ENCODE measurements at places on chromosomes 7 and 10. TPM values are rescaled to one million over a fixed set of nuclear protein-coding genes. Genes with fewer than 3 reads are reported as not detected.

- peaks cover 51% of the 10 kb centered on the region for H3K27me3 ChIP-seq
- peak overlapping the region; percentile 45 for H3K4me3 ChIP-seq
- no peaks in the 10 kb centered on the region for H3K36me3 ChIP-seq
- no peaks in the 10 kb centered on the region for H3K4me1 ChIP-seq
Observed at GRCh38 chr7:28957751-28958234, 337 bp downstream of the TRIL start.

The FUOM gene
- 51.8 TPM for total RNA-seq

DNA sequence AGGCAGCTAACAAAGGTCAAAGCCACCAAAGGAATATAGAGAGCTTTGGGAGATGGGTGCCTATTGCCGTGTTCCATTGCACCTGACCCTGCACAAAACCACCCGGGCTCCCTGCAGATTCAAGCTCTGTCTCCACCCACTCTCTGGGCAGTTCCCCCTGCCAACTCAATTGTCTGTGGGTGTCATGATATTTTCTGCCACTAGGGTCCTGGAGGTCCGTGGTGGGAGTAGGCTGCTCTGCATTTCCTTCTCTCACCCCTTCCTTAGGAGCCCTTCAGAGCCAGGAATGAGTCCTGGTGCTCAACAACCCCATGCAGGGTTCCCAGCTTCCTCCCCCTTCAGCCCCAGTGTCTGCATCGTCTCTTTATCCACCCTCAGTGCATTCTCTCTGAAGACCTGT lies 34.1 kb downstream of the PNLIPRP2 start:
- H3K27me3 ChIP-seq: peaks cover 3% of the 10 kb centered on the region
- no peaks in the 10 kb centered on the region for H3K36me3 ChIP-seq
- no peak overlapping the region for H3K27ac ChIP-seq
- no peak overlapping the region for H3K4me3 ChIP-seq
- no peaks in the 10 kb centered on the region for H3K4me1 ChIP-seq
- no peak for DNase-seq

The ELN gene
- total RNA-seq: not detected

GRCh38 chr7:46385662-46386309 lies 464.7 kb upstream of the IGFBP3 start:
- H3K4me1 ChIP-seq: no peaks in the 10 kb centered on the region
- no peaks in the 10 kb centered on the region for H3K27me3 ChIP-seq
- no peaks in the 10 kb centered on the region for H3K36me3 ChIP-seq
- H3K27ac ChIP-seq: no peak overlapping the region
- DNase-seq: no peak
- H3K4me3 ChIP-seq: no peak overlapping the region

The HMX2 gene
- total RNA-seq: not detected

DNA sequence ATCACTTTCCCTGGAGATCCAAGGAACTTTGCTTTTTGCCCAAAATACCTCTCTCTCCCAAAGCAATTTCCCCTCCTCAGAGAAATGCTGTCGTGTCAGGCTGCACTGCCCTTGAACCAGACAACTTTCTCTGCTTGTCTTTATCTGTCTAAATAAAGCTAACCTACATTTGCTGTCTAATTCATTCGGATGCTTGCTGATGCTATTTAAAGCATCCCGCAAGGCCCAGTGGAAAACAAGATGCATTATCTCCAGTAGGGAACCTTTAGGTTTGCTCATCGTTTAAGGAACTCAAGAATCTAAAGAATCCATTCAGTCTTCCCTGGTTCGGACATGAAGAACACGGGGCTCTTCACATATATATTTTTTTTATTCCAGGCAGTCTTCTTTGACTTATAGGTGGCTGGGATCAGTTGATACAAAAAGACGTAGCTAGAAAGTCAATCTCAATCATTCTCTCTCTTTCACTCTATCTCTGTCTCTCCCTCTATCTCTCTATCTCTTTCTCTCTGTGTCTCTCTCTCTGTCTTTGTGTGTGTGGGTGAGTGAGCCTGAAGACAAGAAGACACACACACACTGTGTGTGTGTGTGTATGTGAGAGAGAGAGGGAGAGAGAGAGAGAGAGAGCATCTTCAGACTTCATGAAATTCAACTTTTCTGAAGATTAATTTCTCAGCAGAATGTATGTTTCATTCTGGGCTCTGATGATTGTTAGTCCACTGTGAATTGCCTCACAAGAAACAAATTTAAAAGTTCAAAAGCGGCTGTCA lies 92.8 kb upstream of the MKLN1 start:
- peaks cover 3% of the 10 kb centered on the region for H3K36me3 ChIP-seq
- no peaks in the 10 kb centered on the region for H3K27me3 ChIP-seq
- H3K4me1 ChIP-seq: peaks cover 67% of the 10 kb centered on the region
- no peak for DNase-seq
- H3K4me3 ChIP-seq: peak overlapping the region; percentile 38

- no peaks in the 10 kb centered on the region for H3K27me3 ChIP-seq
- no peaks in the 10 kb centered on the region for H3K36me3 ChIP-seq
- H3K27ac ChIP-seq: no peak overlapping the region
- DNase-seq: no peak
- H3K4me1 ChIP-seq: no peaks in the 10 kb centered on the region
Observed at GRCh38 chr7:49926720-49927119, 153.3 kb downstream of the VWC2 start.

DNA sequence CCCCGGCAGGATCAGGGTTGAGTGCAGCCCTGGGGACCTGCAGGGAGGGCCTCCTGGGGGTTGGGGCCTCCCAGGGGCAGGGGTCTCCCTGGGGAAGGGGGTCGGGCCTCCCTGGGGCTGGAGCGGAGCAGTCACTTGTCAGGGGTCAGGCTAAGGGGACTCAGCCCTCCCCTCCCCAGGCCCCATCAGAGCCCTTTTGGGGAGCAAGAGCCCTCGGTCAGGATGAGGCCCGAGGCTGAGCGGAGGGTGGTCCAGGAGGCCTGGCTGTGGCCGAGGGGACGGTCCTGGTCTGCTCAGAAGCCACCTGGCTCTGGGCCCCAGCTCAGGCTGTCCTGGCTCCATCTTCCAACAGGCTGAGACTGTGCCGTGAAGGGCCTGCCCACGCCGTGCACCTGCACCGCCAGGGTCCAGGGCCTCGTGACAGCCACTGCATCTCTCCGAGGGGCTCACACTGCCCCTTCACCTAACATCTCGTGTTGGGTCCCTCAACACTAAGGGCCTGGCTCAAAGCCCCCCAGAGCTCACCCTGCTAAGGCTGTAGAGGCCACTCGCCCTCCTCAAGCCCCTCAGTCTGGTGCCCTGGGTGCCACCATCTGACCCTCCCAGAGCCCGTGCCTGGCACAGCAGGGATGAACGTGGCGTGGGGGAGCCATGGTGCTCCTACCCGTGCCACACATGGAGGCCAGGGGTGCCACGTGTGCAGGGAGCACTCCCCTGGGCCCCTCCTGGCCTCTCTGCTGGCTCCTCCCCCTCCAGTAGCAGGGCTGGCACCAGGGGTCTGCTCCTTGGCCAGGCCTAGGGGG lies 12.9 kb downstream of the BHLHA15 start:
- H3K27me3 ChIP-seq: no peaks in the 10 kb centered on the region
- H3K4me1 ChIP-seq: peaks cover 3% of the 10 kb centered on the region
- DNase-seq: no peak

GRCh38 chr7:36034020-36034419 lies 119.0 kb upstream of the EEPD1 start:
- no peak for DNase-seq
- no peaks in the 10 kb centered on the region for H3K36me3 ChIP-seq
- no peak overlapping the region for H3K27ac ChIP-seq

The ANLN gene
- total RNA-seq: 23.8 TPM

DNA sequence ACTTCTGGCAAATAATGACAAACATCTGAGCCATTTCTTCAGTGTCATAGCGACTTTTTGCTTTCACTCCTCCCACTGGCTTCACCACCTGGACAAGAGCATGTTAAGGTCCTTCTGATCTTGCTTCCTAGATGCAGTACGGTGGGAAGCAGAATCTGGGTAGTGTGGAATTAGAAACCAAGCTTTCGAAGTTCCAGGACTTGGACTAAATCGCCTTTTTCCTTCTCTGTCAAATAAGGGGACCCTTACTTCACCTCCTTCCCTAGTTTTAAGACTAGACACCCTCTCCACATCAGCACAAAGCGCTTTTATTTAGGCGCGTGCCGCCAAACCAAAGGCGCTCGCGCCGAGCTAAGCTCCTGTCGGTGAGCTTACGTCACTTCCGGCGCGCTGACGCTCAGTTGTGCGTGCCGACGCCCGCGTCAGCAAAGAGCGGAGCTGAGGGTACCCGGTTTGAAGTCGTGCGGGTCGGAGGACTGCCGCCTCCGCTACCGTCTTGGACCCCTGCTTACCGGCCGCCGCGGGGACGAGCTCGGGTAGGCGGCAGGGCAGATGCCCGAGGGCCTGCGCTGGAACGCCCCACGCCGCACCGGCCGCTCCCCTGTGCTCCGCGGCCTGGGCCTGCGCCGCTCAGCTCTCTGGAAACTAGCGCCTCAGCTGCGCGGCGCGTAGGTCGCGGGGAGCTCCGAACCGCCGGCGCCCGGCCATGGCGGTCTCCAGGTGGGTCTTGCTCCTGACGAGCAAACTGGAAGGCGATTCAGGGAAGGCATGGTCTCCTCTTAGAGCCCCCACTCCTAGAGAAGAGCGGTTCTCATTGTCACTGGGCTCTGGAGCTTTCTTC lies at the start of gene BTAF1:
TSS of gene BTAF1 (plus strand) at position 400 of the 841 bp plus-strand sequence. CDS start at position 707, 307 bp downstream.
- H3K27me3 ChIP-seq: peaks cover 9% of the 10 kb centered on the region
- H3K4me1 ChIP-seq: peaks cover 36% of the 10 kb centered on the region
- DNase-seq: peak; percentile 89
- H3K4me3 ChIP-seq: peak within 1 kb of the TSS; percentile 98

GRCh38 chr10:124032087-124032935 lies 61.1 kb downstream of the CHST15 start:
- H3K4me3 ChIP-seq: no peak overlapping the region
- H3K4me1 ChIP-seq: peaks cover 21% of the 10 kb centered on the region
- DNase-seq: no peak

The KLF14 gene
- not detected for total RNA-seq

- no peak overlapping the region for H3K4me3 ChIP-seq
- peaks cover 81% of the 10 kb centered on the region for H3K27me3 ChIP-seq
- peaks cover 26% of the 10 kb centered on the region for H3K4me1 ChIP-seq
- H3K27ac ChIP-seq: no peak overlapping the region
- DNase-seq: no peak
Observed at GRCh38 chr7:27155816-27156507, 513 bp downstream of the HOXA7 start.

The FLNC gene
- 0.03 TPM for total RNA-seq

GRCh38 chr10:69337296-69338132 lies 59.2 kb downstream of the HK1 start:
- peaks cover 10% of the 10 kb centered on the region for H3K36me3 ChIP-seq
- no peak for DNase-seq
- no peaks in the 10 kb centered on the region for H3K27me3 ChIP-seq
- H3K27ac ChIP-seq: peak overlapping the region; percentile 58
- peaks cover 59% of the 10 kb centered on the region for H3K4me1 ChIP-seq
- H3K4me3 ChIP-seq: no peak overlapping the region

DNA sequence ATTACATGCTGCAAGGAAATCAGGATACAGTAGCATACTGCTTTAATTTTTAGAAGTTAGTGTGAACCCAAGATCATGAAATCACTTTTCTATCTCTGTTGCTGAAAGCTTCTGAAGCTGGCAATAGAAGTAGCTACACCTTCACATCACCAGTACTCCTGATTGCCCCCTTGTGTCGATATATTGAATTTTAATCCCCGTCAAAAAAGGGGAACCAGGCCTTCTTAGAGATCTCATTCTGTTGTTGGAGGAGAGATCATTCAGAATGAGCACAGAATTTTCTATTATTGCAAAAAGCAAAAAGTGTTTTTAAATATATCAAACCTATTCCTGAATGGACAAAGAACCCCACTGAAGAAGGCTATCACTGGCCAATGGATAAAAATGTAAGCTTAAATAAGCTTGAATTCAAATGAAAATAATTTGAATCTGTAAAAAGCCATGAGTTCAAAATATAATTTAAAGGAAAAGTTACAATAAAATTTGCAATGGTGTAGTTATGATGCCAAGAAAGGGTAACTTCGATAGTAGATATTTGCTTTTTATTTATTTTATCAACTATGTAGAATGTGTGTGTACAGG lies 39.7 kb upstream of the TEX47 start:
- no peaks in the 10 kb centered on the region for H3K36me3 ChIP-seq
- H3K27ac ChIP-seq: no peak overlapping the region
- H3K4me1 ChIP-seq: no peaks in the 10 kb centered on the region
- H3K4me3 ChIP-seq: no peak overlapping the region

The RET gene
- 0.31 TPM for total RNA-seq

DNA sequence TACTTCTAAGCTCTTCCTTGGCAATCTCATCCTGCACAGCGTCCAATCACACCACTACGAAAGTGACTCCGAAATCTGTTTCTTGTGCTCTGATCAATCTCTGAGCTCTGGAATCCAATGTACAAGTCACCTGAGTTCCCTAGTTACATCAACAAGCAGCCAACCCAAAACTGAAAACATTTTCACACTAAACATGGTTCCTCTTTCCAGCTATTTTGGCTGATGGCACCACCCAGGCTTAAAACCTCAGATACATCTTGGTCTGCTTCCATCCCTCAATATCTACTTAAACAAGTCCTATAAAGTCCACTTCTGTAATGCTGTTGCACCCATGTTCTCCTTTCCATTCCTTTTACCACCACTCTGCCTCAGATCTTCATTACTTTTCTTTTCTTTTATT lies 3.6 kb downstream of the BLOC1S2 start:
- H3K27me3 ChIP-seq: no peaks in the 10 kb centered on the region
- H3K4me3 ChIP-seq: no peak overlapping the region
- peaks cover 28% of the 10 kb centered on the region for H3K36me3 ChIP-seq
- no peak overlapping the region for H3K27ac ChIP-seq
- H3K4me1 ChIP-seq: peaks cover 38% of the 10 kb centered on the region

DNA sequence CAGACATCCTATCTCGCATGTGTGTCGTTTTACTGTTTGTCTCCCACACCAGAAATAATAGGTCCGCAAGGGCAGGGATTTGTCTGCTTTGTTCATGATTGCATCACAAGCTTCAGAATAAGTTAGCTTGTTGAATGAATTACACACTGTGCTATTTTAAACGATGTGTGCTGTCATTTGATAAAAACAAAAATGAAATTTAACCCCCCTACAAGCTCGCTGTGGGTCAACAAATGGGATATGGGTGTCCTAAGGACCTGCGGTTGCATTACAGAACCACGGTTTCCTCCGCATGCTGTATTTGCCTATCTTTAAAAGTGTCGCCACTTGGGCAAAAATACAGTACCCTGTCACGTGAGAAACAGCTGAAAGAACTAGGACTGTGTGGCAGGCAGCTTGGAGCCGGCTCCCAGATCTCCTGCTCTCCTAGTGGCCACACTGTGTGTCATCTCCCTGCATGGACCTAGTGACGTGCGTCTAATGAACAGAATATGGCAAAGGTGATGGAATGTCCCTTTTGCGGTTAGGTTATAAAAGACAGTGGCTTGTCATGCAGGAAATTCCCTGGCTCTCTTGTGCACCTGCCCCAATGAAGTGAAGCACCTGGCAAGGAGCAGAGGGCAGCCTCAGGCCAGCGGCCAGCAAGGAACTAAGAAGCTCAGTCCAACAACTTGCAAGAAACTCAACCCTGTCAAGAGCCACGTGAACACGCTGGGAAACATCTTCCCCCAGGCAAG lies 32.9 kb upstream of the CRYGN start:
- DNase-seq: no peak
- H3K4me1 ChIP-seq: peaks cover 54% of the 10 kb centered on the region
- H3K27me3 ChIP-seq: no peaks in the 10 kb centered on the region
- no peak overlapping the region for H3K4me3 ChIP-seq

The ZNF248 gene
- total RNA-seq: 7.9 TPM

All from activated T-helper 1 cell treated with anti-CD3 and anti-CD28 coated beads, Interleukin-12 subunit alpha, Interleukin-12 subunit beta, Interleukin-2, Interleukin-4 antibody, amounts not matched to agents 30 ng/mL and 10 ng/mL and 1 ng/mL, durations not matched to agents 14 hours and 24 hours and 36 hours (primary cell).